ENCODE measurements at places on chromosomes 11 and 22. TPM values are rescaled to one million over a fixed set of nuclear protein-coding genes. Genes with fewer than 3 reads are reported as not detected.

MS4A1 gene
- 0.27 TPM for total RNA-seq

MS4A7 gene
- total RNA-seq: not detected

CCDC87 gene
- total RNA-seq: 0.50 TPM

RHOD gene
- 0.89 TPM for total RNA-seq

OR4D5 gene
- total RNA-seq: not detected

All from activated naive CD4-positive, alpha-beta T cell treated with anti-CD3 and anti-CD28 coated beads, Interleukin-2, amount 50 U/mL, for 72 hours (primary cell).